IPS DF 19.7 (cell line): ENCODE measurements at places on chromosomes 12 and 14.

DNA sequence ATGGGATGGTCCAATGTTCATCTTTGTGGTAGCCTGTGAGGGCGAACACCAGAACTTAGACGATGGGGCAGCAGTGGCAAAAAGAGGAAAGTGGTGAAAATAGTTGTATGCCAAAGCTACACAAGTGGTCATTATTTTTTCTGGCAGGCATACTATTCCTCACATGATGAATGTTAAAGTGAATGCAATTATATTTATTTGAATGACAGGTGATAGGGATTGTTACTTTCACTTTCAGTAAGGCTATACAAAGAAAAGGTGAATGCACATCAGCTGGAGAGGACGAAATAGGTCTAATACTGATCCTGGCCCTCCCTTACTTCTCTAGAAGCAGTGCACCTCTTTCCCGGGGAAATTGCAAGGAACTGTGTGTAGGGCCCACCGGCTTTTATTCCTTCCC is 470.1 kb downstream of the TMTC2 start:
- DNase-seq = no peak

- DNase-seq = no peak
These were observed 6.1 kb upstream of the TEP1 start for GRCh38 chr14:20419419-20419818.

GRCh38 chr14:32865827-32866376 is 72.8 kb upstream of the NPAS3 start:
- no peak for DNase-seq

DNA sequence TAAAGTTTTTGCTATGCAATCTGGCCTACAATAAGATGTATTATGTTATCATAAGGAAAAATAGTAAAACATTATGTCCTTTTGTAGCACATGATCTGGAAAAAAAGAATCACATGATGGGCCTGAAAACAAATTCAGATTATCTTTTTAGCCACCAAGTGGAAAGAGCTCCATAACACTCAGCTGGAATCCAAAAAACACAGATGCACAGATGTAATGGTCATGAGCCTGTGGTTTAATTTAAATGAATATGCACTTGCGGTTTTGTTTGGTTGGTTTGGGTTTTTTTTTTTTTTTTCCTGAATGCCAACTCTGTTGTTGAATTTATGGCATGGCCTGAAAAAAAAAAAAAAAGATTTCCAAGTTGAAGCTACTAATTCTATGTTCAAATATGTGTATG is 4.1 kb downstream of the KCNC2 start:
- DNase-seq = no peak

DNA sequence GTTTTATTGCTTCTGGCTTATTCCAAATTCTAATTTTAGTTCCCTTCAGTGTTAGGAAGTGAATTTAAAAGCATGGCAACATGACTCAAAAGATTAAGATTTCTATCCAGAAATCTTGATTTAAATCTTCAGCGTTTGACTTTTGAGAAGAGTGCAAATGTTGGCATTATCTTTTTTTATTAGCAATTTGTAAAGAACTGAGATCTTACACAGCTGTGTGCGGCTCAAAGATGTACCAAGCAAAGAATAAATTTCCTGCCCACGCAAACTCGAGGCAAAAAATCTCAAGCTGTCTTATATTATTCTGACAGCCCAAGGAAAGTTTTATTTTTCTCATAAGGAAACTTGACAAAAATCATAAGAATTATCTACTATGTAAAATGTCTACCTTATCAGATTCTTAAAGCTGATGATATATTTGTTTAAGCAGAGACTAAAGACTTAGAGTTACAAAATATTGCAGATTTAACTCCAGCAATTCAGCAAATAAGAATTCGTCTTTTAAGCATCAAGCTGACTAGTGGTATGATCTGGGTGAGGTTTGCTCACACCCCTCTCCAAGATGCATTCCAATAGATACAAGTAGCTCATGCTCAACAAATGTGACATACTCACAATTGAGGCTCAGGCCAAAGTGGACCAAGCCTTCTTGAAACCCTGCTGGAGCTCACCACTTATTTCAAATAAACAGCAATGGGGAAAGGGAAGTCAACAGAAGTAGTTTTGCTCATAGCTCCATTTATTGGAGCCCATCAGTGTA is 47.4 kb upstream of the POC1B start:
- no peak for DNase-seq

- no peak for DNase-seq
These were observed 614.8 kb downstream of the DIO2 start for GRCh38 chr14:79596551-79596950.

- no peak for DNase-seq
These were observed 102.5 kb upstream of the PRICKLE1 start for GRCh38 chr12:42691991-42692557.

GRCh38 chr12:52370926-52371608 is 3.8 kb upstream of the KRT85 start:
- no peak for DNase-seq

DNA sequence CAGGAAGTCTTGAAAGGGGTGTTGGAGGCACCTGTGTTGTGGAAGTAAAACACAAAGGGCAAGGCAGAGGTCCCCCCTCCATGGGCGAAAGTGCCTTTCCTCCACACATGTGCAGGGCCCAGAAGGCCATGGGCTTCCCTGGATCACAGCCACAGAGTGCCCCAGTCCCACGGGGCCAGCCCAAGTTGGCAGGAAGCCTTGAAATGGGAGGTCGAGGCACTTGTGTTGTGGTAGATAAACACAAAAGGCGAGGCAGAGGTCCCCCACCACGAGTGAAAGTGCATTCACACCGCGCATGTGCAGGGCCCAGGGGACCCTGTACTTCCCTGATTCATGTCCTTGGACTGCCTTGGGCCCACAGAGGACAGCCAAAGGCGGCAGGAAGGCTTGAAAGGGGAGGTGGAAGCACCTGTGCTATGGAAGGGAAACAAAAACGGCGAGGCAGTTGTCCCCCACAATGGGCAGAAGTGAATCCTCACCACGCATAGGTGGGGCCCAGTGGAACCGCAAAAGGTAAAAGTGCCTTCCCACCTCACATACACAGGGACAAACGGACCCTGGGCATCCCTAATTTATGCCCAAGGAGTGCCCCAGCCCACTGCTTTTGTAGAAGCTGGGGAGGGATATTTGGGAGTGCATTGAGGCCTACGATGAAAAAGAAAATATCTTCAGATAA is 585.4 kb downstream of the ALG10 start:
- DNase-seq = no peak

- no peak for DNase-seq
These were observed 231.2 kb downstream of the CHST11 start for GRCh38 chr12:104687823-104688573.

- no peak for DNase-seq
These were observed 219.2 kb upstream of the TBX3 start for GRCh38 chr12:114903083-114903691.

DNA sequence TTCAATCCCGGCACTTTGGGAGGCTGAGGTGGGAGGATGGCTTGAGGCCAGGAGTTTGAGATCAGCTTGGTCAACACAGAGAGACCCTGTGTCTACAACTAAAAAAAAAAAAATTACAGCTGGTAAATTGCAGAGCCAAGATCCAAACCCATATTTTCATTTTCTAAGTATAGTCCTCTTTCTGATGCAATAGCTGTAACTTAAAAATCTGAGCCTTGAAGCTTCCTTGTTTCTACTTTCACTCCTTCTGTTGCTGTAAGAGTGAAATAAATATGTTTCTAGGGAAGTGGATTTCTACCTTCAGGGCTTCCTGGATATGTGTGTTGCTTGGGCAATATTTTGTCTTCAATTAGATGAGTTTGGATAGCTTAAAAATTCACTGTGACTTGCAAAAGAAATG is 42.0 kb upstream of the PRICKLE1 start:
- no peak for DNase-seq

GRCh38 chr14:103890052-103890371 is 38.2 kb upstream of the TDRD9 start:
- no peak for DNase-seq

GRCh38 chr14:100671386-100671901 is 55.2 kb upstream of the DLK1 start:
- no peak for DNase-seq

DNA sequence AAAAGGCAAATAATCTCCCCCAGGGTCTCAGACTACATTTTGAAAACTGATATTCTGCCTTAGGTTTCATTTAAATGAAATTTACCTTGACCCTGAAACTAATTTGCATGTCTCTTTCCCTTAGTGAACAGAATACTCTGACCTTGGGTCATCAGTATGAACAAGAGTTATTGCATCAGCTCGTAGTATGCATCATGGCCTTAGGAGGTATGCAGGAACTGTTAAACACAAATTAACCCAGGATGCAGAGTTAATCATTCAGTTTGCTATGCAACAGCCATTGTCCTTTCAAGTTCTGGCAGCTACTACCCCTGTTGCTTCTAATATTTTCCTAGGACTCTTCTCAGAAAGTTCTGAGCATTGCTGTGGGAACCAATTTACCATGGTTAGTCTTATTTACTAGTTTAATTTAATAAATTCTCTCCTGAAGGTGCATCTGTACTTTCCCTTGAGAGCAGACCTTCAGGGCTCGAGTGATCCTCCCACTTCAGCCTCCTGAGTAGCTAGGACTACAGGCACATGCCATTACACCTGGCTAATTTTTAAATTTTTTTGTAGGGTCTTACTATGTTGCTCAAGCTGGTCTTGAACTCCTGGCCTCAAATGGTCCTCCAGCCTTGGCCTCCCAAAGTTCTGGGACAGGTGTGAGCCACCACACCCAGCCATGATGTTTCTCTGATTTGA is 126.7 kb downstream of the TTC6 start:
- no peak for DNase-seq

GRCh38 chr12:57218030-57218853 is 1.6 kb downstream of the NXPH4 start:
- DNase-seq = no peak

GRCh38 chr12:89140141-89140540 is 212.2 kb downstream of the DUSP6 start:
- no peak for DNase-seq

DNA sequence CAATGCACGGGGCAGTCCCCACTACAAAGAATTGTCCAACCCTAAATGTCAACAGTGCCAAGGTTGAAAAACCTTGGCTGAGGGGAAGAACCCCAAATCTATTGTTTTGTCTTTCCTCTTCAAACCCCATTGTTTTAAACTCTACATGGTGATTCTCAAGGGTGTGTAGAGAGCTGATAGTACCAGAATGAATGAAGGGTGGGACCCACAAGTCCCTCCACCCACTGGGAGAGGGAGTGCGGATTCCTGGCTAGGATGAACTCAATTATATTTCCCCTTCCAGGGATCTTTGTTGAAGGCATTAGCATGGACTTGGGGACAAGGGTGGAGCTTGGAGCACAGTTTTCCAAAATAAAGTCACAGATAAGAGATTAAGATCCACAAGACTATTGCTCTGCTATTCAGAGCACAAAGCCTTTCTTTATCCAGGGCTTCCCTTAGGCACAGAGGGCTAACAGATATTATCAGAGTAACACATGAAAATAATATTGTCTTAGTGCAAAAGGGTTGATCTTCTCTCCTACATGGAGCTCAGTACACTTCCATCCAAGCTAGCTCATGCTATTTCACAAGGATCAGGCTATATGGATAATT is 755.1 kb upstream of the TBX3 start:
- no peak for DNase-seq

DNA sequence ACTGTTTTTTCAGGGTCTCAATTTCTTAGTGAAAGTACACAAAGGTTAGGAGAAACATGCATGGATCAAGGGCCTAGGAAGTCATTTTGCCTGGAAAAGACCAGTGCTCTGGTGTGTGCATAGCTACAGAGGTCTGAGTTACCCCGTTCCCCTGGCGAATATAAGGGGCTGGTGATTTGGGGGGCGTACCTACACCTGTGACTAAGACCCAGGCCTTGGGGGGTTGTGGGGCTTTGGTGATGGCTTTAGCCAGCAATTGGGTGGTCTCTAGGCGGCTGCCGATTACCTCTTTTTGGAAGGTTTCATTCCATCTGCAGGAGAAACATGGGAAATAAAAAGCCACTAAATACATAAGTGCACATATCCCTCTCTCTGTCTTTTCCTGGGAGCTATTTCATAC is 1.1 kb downstream of the SDR39U1 start:
- no peak for DNase-seq

DNA sequence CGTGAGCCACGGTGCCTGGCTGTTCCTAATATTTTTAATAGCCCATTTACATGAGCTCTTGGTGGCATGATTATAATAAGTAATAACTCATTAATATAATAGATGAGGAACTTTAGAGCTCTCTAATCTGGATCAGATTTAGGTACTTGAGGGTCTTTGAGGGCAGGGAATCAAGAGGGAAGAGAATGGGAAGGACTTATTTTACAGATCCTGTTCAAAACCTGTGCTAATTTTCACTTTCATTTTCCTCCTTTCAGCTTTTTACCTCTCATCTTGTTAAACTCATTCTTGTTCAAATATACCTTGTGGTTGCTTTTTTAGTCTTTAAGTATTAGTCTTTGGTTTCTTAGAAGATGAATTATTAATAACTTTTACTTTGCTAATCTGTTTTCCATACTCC is 5.6 kb downstream of the NECAP1 start:
- no peak for DNase-seq

GRCh38 chr12:127149226-127149964 is 1117.6 kb upstream of the TMEM132C start:
- no peak for DNase-seq

GRCh38 chr12:122421821-122422729 is at the start of gene CLIP1:
Gene CLIP1, minus strand, starts transcription at chr12:122422669. Its CDS starts 42,217 bp downstream, at chr12:122380452.
- DNase-seq = no peak

- DNase-seq = no peak
These were observed 379.6 kb downstream of the FLRT2 start for GRCh38 chr14:85909581-85909980.

GRCh38 chr14:95577067-95577800 is 42.4 kb downstream of the GLRX5 start:
- DNase-seq = no peak

GRCh38 chr14:20468764-20469241 is 403 bp upstream of the PNP start:
- DNase-seq = no peak

GRCh38 chr12:79378496-79378895 is 312.3 kb downstream of the PAWR start:
- no peak for DNase-seq

GRCh38 chr12:113226696-113227568 is 5.7 kb downstream of the TPCN1 start:
- no peak for DNase-seq

DNA sequence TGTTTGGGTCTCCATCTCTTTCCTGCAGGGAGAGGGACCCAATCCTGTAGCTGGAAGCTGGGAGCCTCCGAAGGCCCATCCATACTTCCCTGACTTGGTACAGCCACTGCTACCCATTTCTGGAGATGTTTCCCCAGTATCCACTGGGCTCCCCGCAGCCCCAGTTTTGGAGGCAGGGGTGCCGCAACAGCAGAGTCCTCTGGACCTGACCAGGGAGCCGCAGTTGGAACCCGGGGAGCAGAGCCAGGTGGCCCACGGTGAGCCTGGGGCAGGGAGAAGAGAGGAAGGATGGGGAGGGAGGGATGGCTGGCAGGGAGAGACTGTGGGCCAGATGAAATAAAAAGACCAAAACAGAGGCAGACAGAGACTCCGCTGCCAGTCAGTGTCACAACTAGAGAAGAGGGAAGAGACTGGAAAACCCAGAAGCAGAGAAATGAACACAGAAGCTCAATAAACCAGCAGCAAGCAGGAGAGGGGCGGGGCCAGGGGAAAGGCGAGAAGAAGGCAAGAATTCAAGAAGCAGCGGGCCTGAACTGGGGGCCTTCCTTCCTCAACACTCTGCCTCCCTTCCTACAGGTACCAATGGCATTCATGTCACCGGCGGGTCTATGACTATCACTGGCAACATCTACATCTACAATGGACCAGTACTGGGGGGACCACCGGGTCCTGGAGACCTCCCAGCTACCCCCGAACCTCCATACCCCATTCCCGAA is 6.3 kb downstream of the LTBR start:
- DNase-seq = no peak

GRCh38 chr12:113808095-113808951 is 157.8 kb downstream of the RBM19 start:
- DNase-seq = no peak
